ENCODE measurements at places on chromosomes 12 and 14. TPM values are rescaled to one million over a fixed set of nuclear protein-coding genes. Genes with fewer than 3 reads are reported as not detected.

Gene KRT5
- 4.3 TPM for total RNA-seq

DNA sequence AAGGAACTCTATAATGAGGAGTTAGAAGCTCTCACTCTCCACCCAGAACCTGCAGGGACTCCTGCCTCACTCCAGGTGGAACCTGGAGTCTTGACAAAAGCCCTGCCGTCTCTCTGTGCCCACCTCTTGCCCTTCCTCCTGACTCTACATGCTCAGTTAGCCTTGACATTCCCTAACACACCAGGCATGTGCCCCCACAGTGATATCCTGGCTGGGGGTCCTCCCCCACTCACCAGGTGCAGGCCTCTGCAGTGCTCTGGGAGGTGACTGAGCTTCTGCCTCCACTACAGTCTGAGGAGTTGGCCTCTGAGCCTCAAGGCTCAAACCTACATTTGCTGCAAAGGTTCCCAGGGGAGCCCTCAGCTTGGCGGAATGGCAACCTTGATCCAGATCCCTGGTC lies 300.7 kb downstream of the ADGRD1 start:
- H3K27ac ChIP-seq = no peak overlapping the region
- no peak for DNase-seq
- no peaks in the 10 kb centered on the region for H3K4me1 ChIP-seq
- H3K4me3 ChIP-seq = no peak overlapping the region

GRCh38 chr12:18629916-18630315 lies 107.9 kb downstream of the PLCZ1 start:
- no peaks in the 10 kb centered on the region for H3K4me1 ChIP-seq
- H3K27me3 ChIP-seq = no peaks in the 10 kb centered on the region
- H3K4me3 ChIP-seq = no peak overlapping the region

DNA sequence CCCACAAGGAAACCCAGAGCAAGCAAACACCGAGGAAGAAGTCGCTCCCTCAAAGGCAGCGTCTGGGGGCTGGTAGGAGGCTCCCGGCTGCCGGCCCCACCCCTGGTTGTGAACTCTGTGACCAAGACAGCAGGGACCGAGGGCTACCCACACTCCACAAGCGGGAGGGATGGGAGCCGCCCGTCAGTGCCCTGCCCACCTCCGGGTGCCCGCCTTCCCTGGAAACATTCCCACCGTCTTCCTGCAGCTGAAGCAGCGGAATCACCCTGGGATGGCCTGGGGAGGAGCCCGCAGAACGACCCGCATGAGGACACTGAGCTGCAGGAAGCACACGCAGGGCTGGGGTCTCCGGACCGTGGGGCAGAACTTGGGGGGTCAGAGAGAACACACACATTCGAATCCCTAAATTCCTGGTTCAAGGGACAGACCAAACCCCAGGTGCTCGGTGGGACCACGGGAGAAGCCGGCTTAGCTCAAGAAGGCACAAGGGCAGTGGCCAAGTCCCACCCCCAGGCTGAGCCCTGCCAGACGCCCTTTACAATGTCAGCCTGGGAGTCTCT lies 33.5 kb upstream of the C14orf180 start:
- H3K4me3 ChIP-seq = no peak overlapping the region
- H3K27ac ChIP-seq = no peak overlapping the region
- no peaks in the 10 kb centered on the region for H3K27me3 ChIP-seq
- no peaks in the 10 kb centered on the region for H3K4me1 ChIP-seq
- no peaks in the 10 kb centered on the region for H3K36me3 ChIP-seq
- no peak for DNase-seq
